ENCODE measurements at places on chromosomes 12 and 14.

- H3K4me1 ChIP-seq: no peaks in the 10 kb centered on the region
- H3K4me3 ChIP-seq: no peak overlapping the region
- H3K27me3 ChIP-seq: peaks cover 12% of the 10 kb centered on the region
- H3K36me3 ChIP-seq: no peaks in the 10 kb centered on the region
- no peak for DNase-seq
- no peak overlapping the region for H3K27ac ChIP-seq
These were observed 4.3 kb upstream of the MYF6 start for GRCh38 chr12:80702889-80703805.

DNA sequence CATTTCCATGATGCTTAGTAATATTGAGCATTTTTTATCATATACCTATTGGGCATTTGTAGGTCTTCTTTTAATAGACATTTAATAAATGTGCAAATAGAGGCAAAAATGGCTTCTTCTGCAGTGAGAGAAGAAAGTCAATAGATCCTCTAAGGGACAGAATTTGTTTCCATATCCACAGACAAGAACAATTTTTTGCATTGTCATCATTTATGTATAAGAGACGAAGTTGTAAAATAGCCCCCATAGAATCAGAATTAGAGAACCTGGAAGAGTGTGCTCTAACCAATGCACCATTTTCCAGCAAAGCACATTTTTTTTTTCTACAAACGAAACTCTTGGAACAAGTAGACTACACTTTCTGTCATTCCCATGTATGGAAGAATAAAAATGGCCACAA, 365.1 kb upstream of the PDE3A start:
- no peaks in the 10 kb centered on the region for H3K27me3 ChIP-seq
- no peaks in the 10 kb centered on the region for H3K36me3 ChIP-seq

DNA sequence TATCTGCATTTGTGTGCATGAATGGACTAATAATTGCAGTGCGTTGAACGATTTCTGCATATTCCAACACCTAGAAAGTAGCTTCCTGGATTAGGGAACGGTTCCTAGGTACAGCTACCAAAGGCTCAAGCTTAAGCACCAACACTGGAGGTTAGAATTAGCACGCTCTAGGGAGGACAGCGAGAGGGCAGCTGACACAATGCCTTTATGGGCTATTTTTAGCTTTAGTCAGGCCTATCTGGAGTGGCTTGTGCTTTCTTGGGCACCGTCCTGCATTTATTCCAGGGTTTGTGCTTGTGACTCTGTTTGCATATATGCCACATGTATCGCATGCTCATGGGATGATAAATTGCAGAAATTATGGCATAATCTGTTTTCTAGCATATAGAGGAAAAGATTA, 13.7 kb downstream of the ETV6 start:
- H3K27ac ChIP-seq: no peak overlapping the region
- no peaks in the 10 kb centered on the region for H3K27me3 ChIP-seq
- no peak for DNase-seq
- no peak overlapping the region for H3K4me3 ChIP-seq
- peaks cover 74% of the 10 kb centered on the region for H3K4me1 ChIP-seq

DNA sequence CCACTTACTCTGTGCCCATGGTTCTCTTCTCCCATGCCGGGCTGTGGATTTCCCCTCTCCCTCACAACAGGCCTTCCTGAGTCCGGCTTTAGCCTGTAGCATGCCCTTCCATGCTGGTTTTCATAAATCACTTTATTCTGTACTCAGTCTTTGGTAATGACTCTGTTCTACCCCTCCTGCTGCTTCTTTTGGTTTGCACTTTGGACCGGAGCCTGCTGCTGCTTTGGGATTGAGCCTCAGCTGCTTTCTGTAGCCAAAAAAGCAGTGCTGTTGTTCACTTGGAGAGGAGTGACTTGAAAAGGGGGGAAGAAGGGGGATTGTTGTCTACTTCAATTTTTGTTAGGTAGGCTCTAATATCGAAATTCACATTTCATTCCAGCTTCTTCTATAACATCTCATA, 8.5 kb upstream of the SLC6A13 start:
- no peak overlapping the region for H3K4me3 ChIP-seq
- no peaks in the 10 kb centered on the region for H3K36me3 ChIP-seq
- DNase-seq: no peak

GRCh38 chr14:79096811-79097210, 926.6 kb downstream of the NRXN3 start:
- H3K36me3 ChIP-seq: no peaks in the 10 kb centered on the region
- H3K27ac ChIP-seq: no peak overlapping the region
- H3K27me3 ChIP-seq: no peaks in the 10 kb centered on the region
- DNase-seq: no peak
- no peaks in the 10 kb centered on the region for H3K4me1 ChIP-seq
